ENCODE measurements at places on chromosomes 5 and 9. TPM values are rescaled to one million over a fixed set of nuclear protein-coding genes. Genes with fewer than 3 reads are reported as not detected.

Gene SLC27A4
- total RNA-seq, result 28.0 TPM

Gene SH3TC2
- 2.0 TPM for total RNA-seq

Gene NUDT2
- total RNA-seq, result 18.4 TPM

Gene GLRA1
- not detected for total RNA-seq

Gene TAF1L
- not detected for total RNA-seq

Gene ZNF367
- 0.74 TPM for total RNA-seq

Gene HSPB3
- total RNA-seq, result not detected

DNA sequence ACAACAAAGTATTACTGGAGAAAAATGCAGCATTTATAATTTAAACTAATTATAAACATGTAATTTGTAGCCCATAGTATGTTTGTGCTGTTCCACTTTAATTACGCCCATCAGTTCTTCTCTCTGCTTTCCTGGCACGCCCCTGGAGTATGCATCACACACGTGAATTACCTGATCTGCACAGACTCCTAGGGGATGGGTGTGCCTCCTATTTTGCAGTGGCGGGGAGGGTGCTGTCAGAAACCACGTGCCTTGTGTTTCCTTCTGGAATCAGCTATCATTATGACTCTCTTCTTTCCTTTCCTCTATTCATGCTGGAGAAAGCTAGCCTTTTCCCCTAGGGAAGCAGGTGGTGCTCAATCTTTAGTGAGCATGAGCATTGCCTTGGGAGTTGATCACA, 43.3 kb downstream of the RPS23 start:
- no peak for DNase-seq

GRCh38 chr5:71872311-71872864, 153.3 kb downstream of the CARTPT start:
- no peak for DNase-seq

DNA sequence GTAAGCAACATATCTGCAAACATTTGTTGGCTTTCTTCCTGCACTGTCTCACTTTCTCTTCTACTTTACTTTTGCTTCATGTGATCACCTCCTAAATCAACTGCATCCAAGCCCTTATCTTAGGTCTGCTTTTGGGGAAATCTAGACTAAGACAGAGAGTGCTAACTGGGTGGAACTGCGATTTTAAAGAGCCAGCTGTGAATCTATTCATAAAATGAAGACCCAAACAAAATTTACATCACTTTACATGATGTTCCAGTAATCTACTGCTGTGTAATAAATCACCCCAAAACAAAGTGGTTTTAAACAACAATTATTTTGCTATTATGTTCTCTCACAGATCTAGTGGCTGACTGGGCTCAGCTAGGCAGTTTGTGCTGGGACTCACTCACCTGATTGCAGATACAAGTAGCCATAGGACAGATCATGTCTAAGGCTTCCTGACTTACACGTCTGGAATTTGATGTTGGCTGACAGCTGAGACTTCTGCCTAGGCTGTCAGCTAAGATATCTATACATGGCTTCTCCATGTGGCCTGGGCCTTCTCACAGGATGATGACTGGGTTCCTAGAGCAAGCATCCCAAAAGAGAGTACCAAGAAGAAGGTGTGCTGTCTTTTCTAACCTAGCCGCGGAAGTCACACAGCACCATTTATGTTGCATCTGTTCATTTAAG, 145.1 kb upstream of the TBCA start:
- no peak for DNase-seq

GRCh38 chr9:7570107-7570720, 229.4 kb downstream of the DMAC1 start:
- no peak for DNase-seq

DNA sequence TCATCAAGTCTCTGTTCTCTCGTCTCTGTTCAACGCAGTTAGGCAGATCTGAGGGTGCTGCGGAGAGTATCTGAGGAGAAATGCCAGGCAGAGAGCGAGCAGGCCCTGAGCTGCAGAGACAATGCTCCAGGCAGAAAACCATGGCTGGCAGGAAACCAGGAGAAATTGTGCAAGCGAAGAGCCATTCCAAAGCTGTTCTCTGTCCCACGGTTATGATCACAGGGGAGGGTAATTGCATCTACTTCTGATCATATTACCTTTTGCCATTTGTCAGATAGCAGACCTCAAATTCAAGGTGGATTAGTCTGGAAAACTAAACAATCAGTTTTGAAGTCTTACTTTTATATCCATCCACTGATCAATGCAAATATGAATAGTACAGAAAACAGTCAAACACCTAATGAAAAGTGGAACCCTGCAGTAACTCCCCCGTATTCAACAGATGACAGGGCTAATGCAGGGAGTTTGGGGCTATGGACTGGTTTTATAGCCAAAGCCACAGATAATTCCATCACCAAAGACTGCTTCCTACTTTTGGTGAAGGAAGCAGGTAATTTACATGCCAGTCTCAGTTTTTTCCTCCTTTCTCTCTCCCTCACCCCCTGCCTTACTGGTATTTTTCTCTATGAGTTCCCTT, 228.0 kb downstream of the DCP2 start:
- no peak for DNase-seq

DNA sequence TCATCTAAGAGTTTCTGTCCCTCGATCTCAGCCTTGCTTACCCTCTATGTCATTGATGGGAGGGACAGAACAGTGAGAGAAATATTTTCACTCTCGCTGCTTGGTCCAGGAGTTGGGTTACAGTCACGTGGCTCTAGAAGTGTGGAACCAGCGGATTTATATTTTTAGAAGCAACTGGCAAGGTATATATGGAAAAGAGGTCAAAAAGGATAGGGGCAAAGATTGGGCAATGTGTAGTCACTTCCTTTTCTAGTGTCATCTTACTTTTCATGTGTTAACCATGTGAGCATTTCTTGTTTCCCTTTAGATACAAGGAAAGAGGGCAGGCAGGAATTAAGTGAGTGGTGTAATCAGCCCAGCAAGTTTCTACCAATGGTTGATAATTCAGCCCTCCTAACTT, 111.5 kb upstream of the ZNF366 start:
- DNase-seq, result no peak

DNA sequence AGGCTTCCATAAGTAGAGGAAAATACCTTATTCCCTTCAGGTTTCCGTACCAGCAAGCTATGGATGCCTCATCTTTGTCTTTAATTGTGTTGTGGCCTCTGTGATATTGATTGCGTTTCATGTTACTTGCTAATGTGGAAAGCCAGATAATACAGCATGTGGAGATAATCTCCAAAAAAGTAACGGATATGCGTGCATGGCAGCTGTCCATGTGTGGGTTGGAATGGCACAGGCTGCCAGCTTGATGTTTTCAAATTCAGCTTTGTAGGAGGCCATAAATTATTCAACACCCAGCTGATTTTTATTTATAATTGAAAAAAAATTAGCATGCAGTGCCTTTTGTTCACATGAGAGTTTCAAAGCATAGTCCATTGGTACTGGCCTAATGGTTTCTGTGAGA, 144.9 kb downstream of the GIN1 start:
- no peak for DNase-seq

DNA sequence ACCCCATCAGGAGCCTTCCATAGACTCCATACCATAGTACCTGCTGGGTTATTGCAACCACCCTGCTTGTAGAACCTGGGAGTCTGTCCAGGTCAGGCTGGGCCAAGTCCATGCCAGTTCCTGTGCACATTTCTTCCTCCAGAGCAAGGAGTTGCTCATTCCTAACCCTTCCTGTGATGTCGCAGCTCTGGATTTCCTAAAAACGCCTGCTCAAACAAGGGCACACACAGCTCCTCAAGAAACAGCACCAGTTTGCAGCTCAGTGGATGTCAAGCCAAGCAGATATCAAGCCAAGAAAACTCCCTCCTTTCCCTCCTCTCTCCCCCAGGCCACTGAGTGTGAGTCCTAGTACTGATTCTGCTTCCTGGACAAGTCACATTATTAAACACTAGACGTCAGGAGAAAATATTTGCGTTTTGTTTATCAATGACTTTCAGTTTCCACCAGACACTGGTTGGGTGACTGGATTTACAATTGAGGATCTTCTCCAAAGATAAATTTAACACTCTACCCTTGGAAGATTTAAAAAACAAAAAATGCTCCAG, 59.6 kb downstream of the SLC1A1 start:
- DNase-seq, result no peak

- DNase-seq, result no peak
Measured at GRCh38 chr9:115520646-115521045, 402.7 kb upstream of the TNC start.

DNA sequence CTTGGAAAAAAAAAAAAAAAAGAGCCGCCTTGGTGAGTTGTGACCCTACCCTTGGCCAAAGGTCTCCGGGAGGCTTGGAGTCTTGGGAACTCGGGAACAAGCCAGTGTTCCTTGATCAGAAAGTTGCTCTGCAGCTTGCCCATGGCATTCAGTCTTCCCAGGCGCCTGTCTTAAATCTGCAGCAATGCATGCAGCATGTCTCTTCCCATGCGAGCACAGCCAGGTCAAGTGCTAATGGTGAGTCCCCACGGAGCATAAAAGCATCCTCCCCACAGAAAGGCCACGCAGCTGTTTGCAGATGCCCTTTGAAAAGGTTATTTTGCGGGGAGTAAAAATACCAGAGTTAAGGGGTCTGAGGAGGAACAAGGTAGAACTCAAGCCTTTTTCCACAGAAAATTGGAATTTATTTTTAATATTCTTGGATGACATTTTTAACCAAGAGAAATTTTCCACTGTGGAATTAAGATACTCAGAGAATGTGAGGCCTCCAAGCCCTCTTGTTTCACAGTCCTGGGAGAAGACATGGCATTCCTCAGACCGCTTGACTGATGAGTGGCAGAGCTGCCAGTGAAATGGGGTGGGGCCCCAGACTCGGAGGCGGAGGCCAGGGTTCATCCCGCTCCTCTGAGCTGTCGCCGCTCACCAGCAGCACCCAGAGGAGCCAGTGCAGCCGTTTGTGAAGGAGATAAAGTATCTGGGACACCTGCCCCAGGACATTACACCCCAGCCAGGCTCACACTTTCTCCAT, 81.6 kb downstream of the CYFIP2 start:
- no peak for DNase-seq

GRCh38 chr9:4581035-4581760, 80.9 kb upstream of the PLPP6 start:
- no peak for DNase-seq

DNA sequence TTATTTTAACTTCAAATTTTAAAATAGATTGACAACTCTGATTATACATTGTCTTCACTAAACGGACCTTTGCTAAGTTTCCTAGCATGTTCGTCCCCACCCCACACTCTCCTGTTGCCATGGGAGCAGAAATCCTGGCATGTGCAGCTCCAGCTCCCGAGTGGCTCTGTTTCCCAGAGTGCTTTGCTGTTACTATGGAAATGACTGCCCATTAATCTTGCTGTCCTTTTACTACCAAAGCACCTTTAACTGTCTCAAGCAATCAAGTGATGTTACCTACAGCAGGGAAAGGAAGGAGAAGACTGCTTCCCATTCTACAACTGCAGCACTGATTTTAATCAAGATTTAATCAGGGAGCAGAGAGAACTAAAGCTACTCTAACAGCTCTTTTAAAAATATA, 212.0 kb upstream of the KIF2A start:
- DNase-seq, result no peak

DNA sequence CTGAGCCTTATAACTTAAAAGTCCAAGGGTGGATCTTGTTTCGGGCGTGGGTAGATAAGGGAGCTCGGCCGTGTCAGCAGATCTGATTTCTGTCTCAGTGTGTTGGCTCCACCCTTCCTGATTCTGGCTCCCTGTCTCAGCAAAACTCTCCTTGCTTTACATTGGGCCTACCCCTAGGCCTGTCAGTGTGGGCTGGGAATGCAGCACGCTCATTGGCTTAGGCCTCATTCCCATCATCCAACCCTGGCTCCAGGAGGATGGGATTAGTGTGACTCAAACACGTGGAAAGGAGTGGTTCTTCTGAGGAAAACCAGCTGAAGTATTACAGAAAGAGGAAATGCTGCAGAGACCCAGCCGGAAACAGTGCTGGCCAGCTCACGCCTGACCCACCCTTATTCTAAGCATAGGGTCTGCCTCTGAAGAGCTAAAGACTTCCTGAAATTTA, 59.9 kb downstream of the ZFAND5 start:
- no peak for DNase-seq

DNA sequence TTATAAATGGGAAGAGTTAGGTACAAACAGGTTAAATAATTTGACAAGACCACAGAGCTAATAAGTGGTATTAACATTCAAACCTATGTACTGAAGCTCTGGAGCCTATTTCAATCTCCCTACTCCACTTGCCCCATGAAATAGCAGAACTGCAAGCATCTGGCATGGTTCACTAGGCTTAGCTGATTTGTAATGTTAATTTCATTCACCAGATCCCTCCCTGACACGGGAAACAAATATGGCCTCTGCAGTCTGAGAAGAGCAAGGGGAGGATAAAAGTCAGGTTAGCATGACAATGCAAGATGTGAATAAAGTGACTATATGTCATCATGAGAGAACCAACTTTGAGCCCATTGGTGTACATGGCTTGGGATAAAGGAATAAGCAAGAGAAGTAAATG, 428.8 kb downstream of the BRINP1 start:
- no peak for DNase-seq

- DNase-seq, result no peak
Measured at GRCh38 chr5:179819296-179820126, 1.2 kb upstream of the SQSTM1 start.

All from vagina (tissue), 2 donors.